Activated CD4-positive, alpha-beta T cell treated with anti-CD3 and anti-CD28 coated beads, Interleukin-2, Interleukin-6, amounts not matched to agents 100 ng/mL and 50 ng/mL, durations not matched to agents 16 hours and 8 hours (primary cell): ENCODE measurements at places on chromosomes 11 and 22.

- DNase-seq: no peak
Observed at GRCh38 chr22:43446916-43447315, 35.1 kb downstream of the MPPED1 start.

- no peak for DNase-seq
Observed at GRCh38 chr22:44876921-44877320, 124.5 kb downstream of the ARHGAP8 start.

DNA sequence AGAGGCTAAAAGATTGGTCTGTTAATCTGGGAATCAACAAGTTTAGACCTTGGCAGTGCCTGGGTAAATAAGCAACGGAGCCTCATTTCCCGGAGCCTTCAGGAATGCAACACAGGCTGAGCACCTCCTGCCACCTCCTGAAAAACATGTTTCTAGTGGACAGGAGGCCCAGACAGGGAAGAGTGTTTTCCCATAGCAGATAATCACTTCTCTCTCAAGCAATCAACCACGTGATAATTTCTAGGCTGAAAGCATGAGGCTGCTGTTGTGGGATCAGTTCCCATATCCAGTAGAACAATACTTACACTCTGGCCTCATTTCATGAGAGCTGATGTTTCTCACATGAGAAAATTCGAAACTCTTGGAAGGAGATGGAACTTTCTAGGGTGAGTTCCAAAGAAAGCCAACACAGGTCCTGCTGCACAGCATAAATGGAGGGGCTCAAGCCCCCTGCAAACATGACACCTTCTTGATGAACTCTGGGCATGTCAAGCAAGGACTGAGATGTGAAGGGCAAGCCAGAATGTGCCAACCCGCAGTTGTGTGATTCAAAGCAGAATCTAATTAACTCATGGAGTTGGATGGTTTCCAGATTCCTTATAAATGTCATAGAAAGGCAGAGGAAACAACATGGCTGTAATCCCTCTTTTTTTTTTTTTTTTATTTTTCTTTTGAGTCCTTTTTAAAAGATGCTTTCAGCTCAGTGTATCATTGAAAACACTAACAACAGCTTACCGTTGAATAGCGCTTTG, 228.5 kb upstream of the SESN3 start:
- DNase-seq: no peak

- DNase-seq: no peak
Observed at GRCh38 chr11:124310721-124311120, 3.0 kb downstream of the OR8D1 start.

GRCh38 chr22:19849835-19850762, 4.6 kb downstream of the GNB1L start:
- no peak for DNase-seq

- no peak for DNase-seq
Observed at GRCh38 chr11:73872749-73873357, 3.8 kb downstream of the COA4 start.

- DNase-seq: no peak
Observed at GRCh38 chr11:63978551-63979239, 4.3 kb downstream of the COX8A start.

DNA sequence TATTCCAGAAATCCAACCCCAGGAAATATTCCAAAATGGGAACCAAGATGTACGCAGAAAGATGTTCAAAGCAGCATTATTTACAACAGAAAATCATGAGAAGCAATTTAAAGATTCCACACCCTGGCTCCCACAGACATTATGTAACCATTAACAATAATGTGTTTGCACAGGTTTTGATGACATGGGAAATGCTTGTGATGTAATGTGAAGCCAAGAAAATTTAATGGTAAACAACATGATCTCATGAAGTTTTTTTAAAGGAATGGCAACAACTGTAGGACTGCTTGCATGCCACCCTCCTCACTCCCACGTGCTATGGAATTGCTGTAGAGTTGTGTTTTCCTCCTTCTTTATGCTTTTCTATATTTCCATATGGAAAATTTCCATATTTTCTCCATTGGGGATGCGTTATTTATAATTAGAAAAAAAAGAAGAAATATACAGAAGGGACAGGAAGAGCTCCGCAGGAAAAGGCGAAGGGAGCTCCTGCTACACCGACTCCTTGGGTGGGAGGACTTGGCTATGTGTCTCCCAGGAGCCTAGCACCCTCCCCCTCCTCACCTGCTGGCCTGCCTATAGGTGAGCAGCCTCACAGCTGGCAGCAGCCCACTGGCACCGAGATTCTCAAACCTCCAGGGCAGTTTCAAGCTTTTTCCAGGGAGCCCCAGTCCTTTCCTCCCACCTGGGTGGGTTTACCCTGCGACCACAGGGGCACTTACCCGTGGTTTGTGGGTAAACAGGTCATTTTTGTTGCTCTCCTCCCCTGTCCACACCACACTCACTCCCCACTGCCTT, 20.9 kb downstream of the LRFN4 start:
- DNase-seq: no peak

GRCh38 chr11:15690320-15690719, 575.6 kb downstream of the INSC start:
- no peak for DNase-seq

- DNase-seq: no peak
Observed at GRCh38 chr22:45497351-45498145, 5.1 kb upstream of the FBLN1 start.

DNA sequence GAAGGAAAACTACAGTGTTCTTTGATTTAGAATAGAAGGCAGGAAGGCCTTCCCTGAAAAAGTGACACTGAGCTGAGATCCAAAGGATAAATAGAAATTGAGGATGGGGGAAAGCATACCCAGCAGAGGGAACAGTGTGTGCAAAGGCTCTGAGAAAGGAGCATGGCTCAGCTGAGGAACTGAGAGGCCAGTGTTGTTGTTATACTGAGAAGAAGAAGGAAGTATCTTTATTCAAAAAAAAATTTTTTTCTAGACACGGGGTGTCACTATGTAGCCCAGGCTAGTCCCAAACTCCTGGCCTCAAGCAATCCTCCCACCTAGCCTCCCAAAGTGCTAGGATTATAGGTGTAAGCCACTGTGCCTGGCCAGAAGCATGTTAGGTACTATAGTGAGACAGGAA, 3.5 kb upstream of the PIK3C2A start:
- DNase-seq: no peak

DNA sequence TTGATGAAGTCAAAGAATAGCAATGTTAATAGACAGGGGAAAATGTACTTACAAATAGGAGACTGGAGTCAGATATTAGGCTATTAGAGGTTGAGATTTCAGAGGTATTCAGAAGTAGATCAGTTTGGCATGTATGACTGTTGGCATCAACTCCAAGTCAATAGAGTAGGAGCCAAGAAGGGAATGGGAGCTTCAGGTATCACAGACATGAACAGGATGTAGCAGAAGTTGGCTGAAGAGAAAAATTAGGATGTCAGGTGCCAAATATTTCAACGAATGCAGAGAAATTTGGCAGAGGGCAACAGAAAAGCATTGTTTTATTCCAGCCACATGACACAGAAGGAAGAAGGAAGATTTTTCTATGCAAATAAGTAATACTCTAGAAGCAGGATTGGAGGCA, 69.7 kb downstream of the GLYATL1 start:
- DNase-seq: no peak

DNA sequence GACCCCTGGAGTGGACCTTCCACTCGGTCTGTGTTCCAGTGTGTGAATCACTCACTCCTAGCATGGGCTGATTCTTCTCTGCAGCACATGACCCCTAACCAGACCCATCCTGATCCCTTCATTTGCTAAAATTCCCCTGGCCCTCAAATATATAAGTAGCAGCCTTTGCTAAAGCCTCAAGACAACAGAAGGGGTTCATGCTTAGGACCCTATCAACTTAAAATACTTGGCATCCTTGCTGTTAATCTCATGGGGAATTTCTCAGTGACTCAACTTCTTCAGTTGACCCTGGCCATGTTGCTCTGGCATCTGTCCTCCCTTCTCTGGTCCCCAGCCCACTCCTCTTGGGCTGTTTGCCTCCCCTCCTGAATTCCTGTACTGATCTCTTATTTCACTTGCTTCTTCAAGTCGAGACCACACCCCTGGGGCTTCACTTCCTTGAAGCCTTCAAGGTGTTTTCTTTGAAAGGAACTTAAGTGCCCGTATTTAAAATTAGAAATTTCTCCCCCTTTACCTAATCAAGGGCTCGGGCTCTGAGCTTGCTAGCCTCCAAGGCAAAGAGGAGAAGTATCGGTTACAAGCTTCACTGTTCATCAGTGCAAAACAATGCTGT, 23.6 kb downstream of the NNMT start:
- DNase-seq: no peak

GRCh38 chr11:104905271-104905670, 7.0 kb upstream of the CASP12 start:
- no peak for DNase-seq

- DNase-seq: no peak
Observed at GRCh38 chr11:34869425-34869824, 46.8 kb downstream of the APIP start.

GRCh38 chr11:2793701-2794045, 91.9 kb downstream of the CDKN1C start:
- DNase-seq: no peak

DNA sequence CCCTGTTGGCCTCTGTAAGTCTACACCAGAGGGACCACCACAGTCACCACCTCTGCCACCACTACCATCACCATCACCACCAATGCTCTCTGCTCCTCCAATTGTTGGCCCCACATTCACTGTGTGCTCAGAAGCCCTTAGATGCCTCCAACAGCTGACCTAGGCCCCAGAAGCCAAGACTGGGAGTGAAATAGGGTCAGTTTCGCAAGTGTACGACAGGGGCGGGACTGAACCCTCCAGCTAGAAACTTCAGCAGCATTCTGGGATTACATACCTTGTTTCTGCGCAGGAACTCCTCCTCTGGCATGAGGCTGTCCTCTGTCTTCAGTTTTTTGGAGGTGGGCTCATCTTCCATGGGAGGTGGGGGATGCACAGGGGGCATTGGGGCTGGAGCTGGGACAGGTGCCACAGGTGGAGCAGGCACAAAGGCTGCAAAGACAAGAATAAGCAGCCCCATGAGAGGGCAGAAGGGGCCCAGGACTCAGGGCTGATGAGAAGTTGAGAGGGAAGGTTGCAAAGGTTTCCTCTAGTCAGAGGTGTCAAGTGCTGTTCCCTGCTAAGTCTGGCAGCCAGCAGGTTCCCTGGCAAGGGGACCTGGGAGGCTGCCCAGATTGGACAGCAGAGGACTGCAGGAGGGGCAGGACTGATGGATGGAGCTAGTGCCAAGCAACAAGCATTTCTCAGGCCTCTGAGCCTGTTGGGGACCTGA, 10.2 kb upstream of the TBC1D10A start:
- no peak for DNase-seq

DNA sequence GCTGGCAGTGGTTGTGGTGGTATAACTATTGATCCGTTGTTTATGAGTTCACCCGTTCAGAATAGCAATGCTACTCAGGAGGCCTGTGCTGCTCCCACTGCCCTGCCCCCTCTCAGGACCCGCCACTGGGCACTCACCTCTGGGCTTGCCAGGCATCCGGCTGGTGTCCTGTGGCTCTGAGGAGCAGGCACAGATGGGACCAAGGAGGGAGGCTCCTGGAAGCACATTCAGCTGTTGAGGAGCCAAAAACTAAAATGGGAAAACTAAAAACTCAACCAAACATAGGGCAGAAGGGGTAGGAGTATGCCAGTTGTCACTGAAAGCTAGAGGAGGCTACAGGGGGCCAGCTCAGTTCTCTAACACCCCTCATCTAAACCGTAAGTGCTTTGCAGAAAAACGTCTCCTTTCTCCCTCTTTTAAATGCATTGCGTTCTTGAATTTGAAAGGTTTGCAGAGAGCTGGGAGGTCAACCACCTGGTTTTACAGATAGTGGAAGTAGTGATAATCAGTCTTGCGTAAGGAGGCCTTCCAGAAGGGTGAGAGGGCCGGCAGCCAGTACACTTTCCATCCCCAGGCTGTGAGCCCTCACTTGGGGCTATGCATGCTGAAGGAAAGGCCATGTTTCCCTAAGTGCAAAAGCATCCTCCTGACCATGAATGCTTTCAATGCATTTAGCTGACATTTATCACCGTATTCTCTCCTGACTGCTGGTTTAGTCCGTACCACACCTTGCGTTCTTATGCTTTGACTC, 547.4 kb downstream of the NTM start:
- no peak for DNase-seq

GRCh38 chr11:95693298-95693697, 96.3 kb downstream of the FAM76B start:
- no peak for DNase-seq

GRCh38 chr11:75151346-75152047, 590 bp downstream of the SLCO2B1 start:
- no peak for DNase-seq

DNA sequence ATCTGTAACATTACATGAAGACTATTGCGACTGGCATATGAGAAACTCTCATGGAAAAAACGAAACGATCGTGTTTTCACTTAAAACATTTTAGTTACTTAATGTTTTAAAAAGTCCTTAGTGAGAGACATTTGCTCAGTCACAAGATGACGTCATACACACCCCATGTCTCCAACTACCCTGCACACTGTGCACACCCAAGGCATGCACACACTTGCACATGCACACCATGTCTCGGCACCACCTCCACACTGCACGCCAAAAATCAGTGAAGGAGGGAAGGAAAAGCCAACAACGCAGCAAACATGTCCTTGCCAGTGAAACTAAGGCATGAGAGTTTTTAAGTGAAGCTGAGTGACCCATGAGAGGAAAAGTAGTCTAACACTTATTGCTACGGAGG, 18.0 kb downstream of the NCAPD3 start:
- no peak for DNase-seq

DNA sequence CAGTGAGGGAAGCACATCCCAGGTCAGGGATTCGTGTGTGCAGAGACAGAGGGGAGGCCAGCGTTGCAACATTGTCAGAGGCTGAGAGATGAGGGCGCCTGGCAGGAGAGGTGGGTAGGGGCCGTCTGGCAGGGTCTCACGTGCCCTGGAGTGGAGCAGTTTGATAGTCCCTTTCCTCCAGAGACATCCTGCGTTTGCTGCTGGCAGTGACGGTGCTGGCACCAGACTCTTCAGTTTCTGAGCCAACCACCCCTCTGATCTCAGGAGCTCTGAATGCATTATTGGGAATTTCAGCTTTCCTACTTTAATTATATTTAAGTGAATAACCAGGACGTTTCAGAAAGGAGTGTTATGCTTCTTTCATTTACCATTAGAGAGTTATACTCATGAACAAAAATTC, 136.5 kb downstream of the WNT7B start:
- DNase-seq: no peak
